BJ (cell line): ENCODE measurements at places on chromosomes 12 and 14. TPM values are rescaled to one million over a fixed set of nuclear protein-coding genes. Genes with fewer than 3 reads are reported as not detected.

DNA sequence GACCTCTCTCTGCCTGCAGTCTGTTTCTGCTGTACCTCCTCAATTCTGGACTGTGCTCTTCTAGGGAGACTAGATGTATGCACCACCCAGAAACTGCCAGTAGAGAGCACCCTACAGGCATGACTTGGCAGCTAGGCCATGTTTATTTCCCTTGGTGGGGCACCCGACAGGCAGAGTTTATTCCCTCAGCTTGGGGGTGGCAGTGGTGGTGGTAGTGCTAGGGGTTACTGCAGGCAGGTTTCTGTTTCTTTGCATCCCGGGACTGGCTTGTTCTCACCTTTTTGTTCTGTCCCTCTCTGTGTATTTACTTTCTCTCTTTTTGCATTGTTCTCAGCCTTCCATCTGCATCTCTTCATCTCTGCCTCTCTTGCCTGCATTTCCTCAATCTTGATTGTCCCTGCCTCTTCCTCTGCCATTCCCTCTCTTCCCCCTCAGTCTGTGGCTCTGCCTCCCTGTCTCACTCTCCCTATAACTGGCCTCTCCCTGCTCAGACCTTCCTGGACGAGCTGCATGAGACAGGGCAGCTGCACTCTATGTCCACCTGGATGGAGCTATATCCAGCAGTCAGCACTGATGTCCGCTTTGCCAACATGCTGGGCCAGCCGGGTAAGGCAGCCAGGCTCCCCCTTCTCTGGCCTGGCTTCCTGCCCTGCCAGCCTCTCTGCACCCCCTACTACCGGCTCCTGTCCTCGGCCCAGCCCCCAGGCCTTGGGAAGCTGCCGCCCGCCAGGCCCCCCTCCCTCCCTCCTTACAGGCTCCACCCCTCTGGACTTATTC lies 13.8 kb downstream of the PRPF40B start:
- no peak for DNase-seq

DNA sequence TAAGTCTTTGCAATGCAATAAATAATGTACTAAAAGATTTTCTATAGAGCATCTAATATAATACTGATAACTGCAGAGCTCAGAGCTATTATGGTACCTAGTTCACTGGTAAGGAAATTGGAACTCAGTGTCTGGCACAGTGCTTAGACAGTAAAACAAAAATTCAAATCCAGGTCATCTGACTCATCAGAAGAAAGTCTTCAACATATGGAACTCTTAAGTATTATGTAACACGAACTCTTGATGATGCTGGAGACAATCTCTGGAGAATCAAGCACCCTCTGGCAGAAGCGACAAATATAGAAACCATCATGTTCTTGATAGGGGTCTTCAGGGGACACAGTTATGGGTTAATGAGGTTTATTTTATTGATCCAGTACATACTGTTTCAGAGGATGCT lies 37.3 kb upstream of the TRHDE start:
- DNase-seq: no peak

DNA sequence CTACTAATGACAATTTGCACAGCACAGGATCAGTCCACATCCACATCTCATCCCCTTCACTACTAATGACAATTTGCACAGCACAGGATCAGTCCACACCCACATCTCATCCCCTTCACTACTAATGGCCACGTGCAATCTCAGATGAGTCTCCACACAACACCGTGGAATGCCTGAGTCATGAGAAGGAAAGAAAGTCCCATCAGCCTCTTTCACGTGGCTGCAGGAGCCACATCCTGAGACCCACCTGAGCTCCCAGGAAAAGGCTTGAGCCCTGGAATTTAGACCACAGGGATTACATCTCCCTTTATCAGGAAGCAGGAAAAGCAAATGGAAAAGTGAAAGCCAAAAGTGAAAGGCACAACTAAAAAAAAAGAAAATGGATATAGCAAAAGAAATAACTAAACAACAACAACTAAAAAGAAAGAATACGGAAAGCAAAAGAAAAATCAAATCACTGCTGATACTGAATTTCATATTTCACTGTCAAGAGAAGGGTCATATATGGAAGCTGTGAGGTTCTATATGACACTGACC lies 1300.5 kb downstream of the TMEM121 start:
- DNase-seq: no peak

DNA sequence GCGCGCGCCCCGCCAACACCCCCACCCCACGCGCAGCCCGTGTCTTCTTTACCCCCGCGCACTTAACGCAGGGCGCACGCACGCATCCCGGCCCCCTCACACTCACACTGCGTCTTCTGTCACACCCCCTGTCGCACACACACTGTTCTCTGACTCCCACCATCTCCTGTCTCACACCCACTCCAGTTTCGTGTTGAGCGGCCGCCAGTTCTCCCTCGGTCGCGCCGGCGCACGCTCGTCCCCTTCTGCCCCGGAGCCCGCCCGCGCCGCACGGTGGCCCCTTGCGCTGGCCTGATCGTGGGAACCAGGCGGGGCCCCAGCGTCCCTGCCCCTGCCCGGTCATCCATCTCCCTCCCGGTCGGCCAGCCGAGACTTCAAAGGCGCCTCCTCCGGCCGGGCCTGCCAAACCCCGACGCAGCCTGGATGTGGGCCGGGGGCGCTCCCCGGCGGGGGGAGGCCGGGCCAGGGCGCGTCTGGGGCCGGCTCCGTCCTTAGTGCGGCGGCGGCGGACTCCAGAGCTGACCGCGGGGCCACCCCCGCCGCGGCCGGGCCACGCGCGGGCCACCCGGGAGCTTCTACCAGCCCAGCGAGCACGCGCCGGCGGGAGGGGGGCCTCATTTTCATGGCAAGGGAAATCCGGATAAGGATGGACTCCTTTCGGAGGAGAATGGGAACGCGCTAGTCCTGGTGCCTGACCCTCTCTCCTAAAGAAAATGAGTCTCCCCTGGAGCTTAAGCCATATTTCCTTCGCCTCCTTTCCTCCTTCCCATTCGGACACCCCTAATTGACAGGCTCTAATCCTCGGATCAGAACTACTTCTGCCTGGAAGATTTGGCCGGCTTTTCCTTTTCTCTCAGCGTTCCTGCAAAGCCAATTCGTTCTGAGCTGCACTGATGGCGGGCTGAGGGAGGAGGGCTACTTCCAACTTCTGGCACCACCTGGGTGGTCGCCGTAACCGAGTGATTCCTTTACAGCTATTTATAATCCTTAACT lies 82.0 kb upstream of the HMGA2 start:
- no peak for DNase-seq

GRCh38 chr12:3204730-3205531 lies 127.8 kb downstream of the TSPAN9 start:
- DNase-seq: no peak

- no peak for DNase-seq
Measured at GRCh38 chr14:105537580-105538474, 11.4 kb downstream of the TMEM121 start.

DNA sequence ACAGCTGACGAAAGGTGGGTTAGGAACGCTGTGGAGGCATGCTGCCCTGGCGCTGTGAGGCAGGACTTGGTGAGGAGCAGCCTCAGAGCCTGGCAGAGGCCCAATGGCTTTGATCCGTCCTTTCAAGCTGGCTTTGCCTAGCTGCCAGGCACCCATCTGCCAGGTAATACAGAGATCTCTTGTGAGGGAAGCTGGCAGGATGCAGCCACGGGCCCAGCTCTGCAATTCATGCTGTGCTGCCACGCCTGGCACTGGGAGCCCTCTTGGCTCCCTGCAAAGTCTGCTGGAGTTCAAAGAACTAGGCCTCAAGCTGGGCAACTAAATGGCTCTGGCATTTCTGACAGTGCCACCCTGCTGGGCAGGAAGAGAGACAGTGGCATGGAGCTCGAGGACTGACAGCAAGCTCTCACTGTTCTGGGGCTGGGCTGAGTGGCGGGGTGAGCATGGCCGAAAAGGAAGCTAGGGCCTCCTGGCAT lies 18.7 kb downstream of the IQSEC3 start:
- DNase-seq: no peak

DNA sequence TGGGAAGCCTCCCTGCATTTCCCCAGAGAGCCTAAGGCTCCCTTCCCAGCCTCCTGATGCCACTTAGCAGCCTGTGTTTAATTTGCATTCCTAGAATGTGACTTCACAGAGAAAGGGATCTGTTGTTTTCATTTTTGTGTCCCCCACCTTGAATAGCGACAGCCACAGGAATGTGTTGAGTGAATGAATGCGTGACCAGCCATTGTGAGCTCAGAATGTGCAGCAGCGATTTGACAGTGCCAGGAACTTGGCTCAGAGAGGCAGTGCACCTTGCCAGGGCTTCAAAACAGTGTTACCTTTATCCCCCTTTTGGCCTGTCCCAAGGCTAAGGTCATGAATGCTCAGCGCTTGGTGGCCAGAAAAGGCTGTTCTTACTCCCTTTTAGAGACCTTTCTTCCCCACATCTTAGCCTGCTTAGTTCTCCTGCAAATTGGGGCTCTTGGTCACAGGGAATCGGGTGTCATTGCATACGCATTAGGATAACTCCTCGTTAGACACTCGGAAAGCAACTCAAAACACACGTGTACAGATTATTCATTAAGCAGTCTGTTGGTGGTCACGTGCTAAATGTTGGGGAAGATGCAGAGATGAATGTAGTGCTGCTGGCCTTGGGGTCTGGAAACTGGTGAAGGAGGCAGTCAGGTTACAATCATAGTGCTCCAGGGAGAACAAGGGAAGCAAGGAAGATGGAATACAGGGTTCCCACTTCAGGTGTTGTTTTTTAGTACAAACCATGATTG lies 9.8 kb downstream of the NTF3 start:
- DNase-seq: peak; percentile 69

DNA sequence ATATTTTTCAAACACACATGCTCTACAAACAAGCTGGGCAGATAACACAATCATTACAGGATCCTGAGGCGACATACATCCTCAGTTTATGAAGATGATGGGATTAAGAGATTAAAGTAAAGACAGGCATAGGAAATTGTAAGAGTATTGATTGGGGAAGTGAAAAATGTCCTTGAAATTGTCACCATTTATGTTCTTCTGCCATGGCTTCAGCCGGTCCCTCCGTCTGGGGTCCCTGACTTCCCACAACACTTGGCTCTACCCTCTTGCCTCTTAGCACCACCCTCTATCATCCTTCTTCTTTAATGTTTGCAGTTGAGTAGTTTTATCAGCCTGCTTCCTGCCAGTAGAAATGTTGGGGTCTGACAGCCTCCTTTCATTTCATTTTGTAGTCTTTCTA lies 244.4 kb downstream of the DAD1 start:
- DNase-seq: no peak

- no peak for DNase-seq
Measured at GRCh38 chr12:48795550-48796455, 6.9 kb upstream of the ADCY6 start.

DNA sequence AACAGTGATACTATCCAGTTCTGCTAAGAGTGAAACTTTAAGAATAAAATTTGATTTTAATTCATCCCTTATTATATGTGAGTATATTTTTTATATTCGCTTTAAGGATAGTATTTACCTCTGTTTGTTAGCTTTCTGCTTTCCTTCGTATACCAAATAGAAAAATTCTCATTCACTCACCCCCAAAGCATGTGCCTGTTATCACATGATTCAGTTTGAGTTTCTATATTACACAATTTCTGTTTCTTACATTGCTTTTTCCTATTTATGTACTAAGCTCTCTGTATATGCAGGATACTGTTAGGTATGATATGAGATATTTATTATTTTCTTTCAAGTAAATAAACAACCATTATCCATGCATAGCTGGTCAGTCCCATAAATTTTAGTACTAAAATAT lies 275.2 kb downstream of the FBXL14 start:
- no peak for DNase-seq

- no peak for DNase-seq
Measured at GRCh38 chr14:92475451-92476187, 38.0 kb upstream of the RIN3 start.

DNA sequence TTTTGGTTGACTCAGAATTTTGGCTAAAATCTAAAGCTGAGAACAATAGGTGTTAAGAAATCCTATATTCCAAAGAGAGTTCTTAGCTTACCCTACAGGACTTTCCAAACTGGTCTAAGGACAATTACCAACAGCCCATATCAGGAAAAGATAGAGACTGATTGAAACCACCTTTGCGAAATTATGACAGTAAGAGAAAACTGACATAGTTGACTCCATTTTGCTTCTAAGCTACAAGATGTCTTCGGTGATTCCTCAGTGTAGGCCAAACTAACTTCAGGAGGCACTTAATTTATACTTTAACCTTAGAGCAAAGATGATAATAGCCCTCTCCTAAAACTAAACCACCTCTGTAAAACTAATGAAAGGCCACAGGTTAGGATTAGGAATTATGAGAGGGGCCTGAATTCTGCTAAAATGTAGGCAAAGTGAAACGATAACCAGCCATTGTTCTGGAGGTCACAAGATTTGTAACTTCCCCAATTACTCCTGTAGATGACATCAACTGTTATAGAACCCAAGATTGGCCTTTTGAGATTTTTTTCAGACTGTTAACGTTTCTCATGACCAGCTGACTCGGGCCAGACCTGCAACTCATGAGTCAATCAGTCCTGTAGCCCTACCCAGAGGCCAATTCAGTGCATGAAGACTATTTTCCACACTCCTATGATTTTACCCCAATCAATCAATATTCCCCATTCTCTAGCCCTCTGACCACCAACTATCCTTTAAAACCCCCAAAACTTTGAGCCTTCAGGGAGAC lies 43.0 kb downstream of the KLRG1 start:
- DNase-seq: no peak

DNA sequence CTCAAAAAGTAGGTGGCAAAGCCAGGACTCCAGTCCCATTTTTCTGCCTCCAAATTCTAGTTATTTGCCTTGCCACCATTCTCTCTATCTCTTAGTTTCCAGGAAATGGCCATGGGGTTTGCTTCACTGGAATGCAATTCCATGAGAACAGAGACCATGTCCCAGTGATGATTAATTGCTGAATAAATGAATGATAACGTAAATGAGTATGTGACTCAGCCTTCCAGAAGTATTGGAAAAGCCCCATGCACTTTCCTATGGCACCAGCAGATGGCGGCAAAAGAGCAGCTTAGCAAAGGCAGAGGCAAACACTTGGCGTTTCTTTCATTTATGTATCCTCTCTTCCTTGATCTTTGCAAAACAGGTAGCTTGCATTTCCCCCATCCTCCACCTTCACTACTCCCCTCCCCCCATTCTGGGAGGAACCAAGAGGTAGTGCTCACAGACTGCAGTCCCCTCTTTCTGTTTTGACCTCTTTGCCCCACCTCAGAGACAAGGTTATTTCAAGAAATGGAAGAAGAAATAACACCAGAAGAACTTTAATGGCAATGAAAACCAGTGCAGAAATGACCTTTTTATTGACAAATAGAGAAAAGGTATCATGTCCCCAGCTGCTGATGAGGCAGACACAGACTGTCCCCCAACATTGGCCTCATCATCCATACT lies 21.3 kb downstream of the TBX3 start:
- DNase-seq: peak; percentile 91

Gene CCDC196
- not detected in 2 replicates for polyA plus RNA-seq

Gene KRT5
- not detected in 2 replicates for polyA plus RNA-seq

Gene DNAJC22
- 2.3 and 4.3 TPM in 2 replicates for polyA plus RNA-seq

Gene KRAS
- 8.5 and 15.3 TPM in 2 replicates for polyA plus RNA-seq

Gene ANO2
- polyA plus RNA-seq: 0.05 and 0.10 TPM in 2 replicates

Gene CCDC198
- polyA plus RNA-seq: not detected in 2 replicates

Gene RIMKLB
- polyA plus RNA-seq: 9.7 and 17.4 TPM in 2 replicates

Gene TAS2R30
- polyA plus RNA-seq: 0.04 and 0.15 TPM in 2 replicates

Gene TRIM9
- 0.02 TPM in 2 replicates for polyA plus RNA-seq

Gene GPR84
- polyA plus RNA-seq: not detected in 2 replicates
